ENCODE measurements at places on chromosomes 6 and 20.

DNA sequence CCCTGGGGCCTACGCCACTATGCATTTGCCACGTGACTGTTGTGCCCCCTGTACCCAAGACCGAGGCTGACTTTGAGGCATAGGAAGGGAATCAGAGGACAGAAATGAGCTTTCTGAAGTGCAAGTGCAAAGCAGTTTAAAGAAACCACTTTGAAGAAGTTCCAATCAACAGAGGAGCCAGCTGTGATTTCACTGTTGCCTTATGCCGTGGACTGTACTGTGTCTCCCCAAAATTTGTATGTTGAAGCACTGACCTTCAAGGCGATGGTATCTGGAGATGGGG, 111.1 kb downstream of the JPH2 start:
- no peak for DNase-seq

GRCh38 chr6:57247603-57248002, 25.5 kb upstream of the RAB23 start:
- no peak for DNase-seq

- DNase-seq: no peak
Observed at GRCh38 chr6:144624246-144624645, 339.1 kb downstream of the UTRN start.

- no peak for DNase-seq
Observed at GRCh38 chr6:135935941-135936601, 84.6 kb downstream of the PDE7B start.

GRCh38 chr20:59365611-59366285, 65.3 kb downstream of the EDN3 start:
- no peak for DNase-seq
